Activated CD8-positive, alpha-beta memory T cell treated with anti-CD3 and anti-CD28 coated beads for 1 hour (primary cell): ENCODE measurements at places on chromosomes 6 and 20.

GRCh38 chr6:119495230-119495683 lies 145.7 kb upstream of the MAN1A1 start:
- DNase-seq: no peak

- DNase-seq: no peak
Observed at GRCh38 chr20:45060294-45060693, 40.6 kb downstream of the KCNS1 start.

DNA sequence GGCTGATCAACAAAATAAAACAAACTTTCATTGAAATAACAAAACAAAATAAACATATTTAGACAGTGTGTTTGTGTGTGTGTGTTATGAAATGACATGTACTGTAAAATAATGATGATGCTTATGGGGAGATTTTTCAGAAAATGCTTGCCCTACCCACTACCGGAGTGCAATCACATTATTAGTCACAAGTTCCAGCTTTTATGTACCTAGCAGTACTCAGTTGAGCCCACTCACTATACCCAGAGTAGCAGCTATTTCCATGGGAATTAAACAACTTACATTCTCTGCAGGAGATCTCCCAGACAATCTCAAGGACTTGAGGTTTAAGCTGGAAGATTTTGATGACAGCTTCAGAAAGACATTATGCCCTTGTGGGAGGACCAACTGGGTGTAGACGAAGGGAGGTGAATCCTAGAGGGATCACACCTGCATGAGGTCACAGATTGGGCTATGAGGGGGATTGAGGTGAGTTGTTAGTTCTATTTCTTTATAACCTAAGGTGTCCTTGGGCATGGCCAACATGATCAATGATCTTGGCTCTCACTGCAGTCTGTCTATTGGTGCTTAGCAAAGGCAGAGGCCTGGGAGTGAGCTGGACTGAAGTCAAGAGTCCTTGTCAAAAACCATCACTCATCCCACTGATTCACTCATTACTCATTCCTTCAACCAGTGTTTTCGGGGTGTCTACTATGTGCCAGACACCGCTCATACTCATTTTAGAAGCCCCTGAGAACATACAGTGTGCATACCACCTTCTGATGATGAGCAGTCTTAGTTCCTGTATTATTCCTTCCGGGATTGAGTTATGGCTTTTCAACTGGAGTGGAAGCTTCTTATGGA lies 6.7 kb upstream of the CLIC5 start:
- DNase-seq: no peak

GRCh38 chr20:5770231-5770986 lies 20.2 kb downstream of the SHLD1 start:
- no peak for DNase-seq

GRCh38 chr6:79034865-79035264 lies 43.2 kb downstream of the PHIP start:
- DNase-seq: no peak

GRCh38 chr20:51760905-51761546 lies 7.2 kb downstream of the ATP9A start:
- no peak for DNase-seq

DNA sequence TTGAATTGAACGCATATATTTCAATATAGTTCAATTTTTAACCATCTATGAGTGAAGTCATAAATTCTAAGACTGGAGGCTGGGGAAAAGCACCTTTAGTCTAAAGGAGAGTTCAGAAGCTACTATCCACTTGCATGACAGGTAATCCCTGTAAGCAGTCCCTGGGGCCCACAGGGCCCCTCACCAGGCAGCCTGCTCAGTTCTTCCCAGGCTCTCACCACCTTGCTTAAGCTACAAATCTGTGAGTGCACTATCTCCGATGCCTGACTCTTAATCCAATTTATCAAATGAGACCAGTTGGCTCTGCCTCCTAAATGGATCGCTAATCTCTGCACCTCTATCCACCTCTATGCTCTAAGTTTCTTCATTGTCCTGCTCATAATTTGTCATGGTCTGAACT lies 413.8 kb downstream of the PTPRT start:
- DNase-seq: no peak

- no peak for DNase-seq
Observed at GRCh38 chr20:63215101-63216040, 560 bp downstream of the YTHDF1 start.

GRCh38 chr20:61644378-61645076 lies 392.5 kb downstream of the CDH4 start:
- DNase-seq: no peak

DNA sequence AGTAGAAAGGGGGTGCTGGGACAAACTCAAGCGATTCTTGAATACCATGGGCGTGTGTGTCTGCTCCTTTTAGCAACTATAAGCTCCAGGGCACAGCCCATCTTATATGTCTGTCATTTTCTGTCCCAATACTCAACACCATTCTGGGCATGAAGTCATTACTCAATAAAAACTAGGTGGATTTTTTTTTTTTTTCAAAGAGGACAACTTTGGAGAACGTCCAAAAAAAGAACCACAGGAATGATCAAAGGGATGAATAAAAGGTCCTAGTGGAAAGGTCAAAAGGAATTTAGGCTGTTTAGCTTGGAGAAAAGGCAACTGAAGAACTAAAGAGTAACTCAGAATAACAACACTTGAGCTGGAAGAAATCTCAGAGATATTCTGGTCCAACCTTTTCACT lies 24.4 kb downstream of the UQCC1 start:
- DNase-seq: no peak

DNA sequence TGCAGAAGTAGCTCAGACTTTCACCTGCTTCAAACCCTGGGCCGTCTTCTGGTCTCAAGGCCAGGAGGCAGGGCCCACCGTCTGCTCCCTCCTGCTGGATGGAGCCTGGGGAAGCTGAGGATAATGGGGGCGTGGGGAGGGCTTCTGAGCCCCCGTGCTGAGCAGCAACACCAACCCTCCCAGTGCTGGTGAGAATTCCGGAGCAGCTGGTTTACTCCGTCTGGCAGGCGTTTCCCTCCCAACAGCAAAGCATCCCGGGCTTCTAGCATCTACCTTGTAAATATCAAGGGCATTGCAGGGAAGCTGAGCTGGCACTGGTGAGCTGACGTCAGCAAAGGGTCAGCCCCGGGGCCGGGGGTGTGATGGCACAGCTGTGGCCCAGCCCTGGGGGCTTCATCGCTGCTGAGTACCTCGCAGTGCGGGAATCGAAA lies 16.8 kb upstream of the CHRNA4 start:
- DNase-seq: no peak

- DNase-seq: no peak
Observed at GRCh38 chr6:33818293-33818692, 14.5 kb upstream of the MLN start.

GRCh38 chr6:34445313-34445860 lies 19.5 kb upstream of the RPS10 start:
- no peak for DNase-seq

GRCh38 chr20:53867741-53868351 lies 202.5 kb downstream of the BCAS1 start:
- DNase-seq: no peak

- DNase-seq: no peak
Observed at GRCh38 chr20:23541776-23542175, 26.5 kb downstream of the CST9L start.

DNA sequence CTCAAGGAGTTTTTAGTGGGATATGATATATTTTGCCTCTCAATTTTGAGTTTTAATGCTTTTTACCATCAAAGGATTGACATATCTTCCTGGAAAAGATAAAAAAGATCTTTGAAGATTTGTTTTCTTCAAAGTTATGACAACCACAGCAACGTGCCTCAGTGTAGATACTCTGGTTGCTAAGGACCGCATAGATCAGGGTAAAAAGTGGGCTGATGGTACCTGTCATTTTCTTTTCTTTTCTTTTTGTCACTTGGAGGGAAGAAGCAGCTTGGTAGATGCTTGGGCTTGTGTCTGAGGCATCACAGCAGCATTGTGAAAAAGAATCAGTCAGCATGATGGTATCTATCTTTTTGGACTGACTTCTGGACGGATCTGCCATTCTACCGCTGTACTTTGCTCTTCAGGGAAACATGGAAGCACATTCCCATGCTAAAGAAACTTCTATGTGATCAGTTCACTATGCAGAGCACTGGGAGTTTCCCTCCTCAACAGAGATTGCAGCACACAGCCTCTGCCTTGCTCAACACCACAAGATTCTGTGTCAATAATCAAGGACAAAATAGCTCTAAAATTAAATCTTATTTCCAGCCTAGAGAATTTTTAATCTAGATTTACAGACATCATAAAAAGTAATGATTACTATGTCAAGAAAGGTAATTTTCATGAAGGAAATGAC lies 54.8 kb upstream of the SGK1 start:
- DNase-seq: no peak

DNA sequence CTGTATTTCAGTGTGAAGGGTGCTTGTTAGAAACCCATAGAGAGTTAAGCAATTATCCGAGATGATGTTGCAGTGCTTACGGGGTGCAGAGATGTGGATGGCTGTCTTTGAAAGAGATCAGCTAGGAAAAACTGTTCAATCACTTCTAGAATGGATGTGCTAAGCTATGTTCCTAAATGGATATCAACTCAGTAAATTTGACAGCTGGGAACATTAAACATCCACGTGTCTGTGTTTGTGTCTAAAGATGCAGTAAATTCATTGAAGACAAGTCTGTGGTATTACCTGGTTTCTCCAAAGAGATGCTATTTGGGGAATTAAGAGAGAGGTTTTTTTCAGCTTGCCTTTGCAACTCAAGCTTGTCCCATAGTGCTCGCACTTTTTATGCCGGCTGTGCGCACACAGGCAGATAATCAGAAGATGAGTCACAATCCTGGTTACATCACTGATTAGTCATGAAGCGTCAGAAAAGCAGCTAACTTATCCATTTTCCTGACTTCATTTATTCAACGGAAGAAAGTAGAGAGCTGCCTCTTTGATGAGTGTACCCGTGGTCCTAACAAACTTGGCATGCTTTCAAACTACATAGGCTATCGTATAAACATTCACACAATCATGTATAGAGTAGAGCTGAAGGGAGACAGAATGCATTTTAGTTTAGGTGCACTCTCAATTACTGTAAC lies 691.7 kb upstream of the SLC35B3 start:
- no peak for DNase-seq

DNA sequence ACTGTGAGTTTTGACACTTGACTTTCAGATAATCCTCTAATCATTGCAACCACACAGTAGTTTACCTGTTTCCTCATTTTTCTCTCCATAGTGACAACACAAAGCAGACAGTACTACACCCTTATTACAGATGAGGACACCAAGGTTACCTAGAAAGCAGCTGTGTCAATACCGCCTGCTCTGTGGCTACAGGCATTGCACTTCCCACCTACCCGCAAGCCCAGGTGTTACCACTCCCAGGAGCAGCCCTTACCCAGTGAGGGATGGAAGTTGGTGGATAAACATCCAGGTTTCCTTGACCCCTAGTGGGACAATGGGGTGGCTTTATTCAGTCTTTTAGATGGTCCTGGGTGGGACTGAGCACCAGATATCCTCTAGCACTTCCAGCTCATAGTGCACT lies 503.6 kb downstream of the PTPRT start:
- no peak for DNase-seq

DNA sequence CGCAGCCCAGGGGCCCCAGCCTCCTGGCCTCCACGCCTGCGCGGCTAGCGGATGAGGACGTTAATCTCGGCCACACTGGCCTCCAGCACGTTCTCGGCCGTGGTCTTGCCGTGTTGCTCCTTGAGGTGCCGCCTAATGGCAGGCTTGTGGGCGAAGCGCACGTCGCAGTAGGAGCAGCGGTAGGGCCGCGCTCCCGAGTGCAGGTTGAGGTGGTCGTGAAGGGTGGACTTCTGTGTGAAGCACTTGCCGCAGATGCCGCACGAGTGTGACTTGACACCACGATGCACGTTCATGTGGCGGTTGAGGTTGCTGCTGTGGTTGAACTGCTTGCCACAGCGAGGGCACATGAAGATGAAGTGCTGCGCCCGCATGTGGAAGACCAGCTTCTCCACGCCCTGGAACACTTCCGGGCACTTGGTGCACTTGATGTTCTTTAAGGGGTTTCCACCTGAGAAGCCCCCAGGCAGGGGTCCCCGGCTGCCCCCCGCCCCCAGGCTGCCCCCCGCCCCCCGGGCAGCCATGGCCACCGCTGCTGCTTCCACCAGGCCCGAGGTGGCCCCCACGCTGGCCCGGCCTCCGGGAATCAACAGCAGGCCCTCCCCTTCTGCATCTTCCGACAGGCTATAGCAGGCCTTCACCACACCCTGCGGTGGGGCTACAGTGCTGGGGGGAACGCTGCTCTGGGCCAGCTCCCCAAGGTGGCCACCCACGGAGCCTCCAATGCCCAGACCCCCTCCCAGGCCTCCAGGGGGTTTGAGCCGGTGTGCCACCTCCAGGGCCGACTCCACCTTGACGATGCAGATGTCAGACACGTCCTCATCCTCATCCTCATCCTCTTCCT lies 1.8 kb downstream of the ZBTB12 start:
- no peak for DNase-seq

- DNase-seq: no peak
Observed at GRCh38 chr20:40777653-40778052, 88.6 kb upstream of the MAFB start.
